ENCODE measurements at places on chromosomes 5 and 9.

GRCh38 chr9:123360161-123361085, 4.4 kb downstream of the CRB2 start:
- DNase-seq: no peak

GRCh38 chr5:44574678-44575077, 185.5 kb upstream of the FGF10 start:
- no peak for DNase-seq

- DNase-seq: no peak
Observed at GRCh38 chr9:17472126-17472525, 106.7 kb upstream of the SH3GL2 start.

DNA sequence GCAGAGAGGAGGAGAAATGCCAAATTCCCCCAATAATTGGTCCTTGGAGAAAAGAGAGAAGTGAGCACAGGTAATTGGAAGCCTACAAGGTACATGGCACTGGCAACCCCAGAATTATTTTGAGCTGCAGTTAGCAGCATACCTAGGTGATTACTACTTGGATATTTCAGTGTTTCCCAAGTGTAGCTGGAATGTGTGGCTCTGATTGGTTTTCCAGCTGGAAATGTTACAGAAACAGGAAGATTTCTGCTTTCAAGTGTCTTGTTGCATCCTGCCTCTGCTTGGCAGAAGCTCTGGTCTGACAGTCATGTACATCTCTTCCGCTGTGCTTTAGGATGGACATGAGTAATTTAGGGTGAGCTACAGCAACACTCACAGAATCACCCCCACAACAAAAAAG, 262.1 kb downstream of the ENC1 start:
- DNase-seq: no peak

GRCh38 chr5:132458651-132459030, 31.9 kb downstream of the IRF1 start:
- no peak for DNase-seq

DNA sequence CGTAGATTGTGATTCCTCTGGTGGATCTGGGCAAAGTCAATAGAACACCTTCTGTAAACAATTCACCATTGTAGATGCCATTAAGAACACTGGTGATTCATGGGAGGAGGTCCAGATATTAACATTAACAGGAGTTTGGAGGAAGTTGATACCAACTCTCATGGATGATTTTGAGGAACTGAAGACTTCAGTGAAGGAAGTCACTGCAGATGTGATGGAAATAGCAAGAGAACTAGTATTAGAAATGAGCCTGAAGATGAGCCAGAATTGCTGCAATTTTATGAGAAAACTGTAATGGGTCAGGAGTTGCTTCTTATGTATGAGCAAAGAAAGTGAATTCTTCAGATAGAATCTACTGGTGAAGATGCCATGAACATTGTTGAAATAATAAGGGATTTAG, 26.9 kb downstream of the TCERG1 start:
- DNase-seq: no peak

DNA sequence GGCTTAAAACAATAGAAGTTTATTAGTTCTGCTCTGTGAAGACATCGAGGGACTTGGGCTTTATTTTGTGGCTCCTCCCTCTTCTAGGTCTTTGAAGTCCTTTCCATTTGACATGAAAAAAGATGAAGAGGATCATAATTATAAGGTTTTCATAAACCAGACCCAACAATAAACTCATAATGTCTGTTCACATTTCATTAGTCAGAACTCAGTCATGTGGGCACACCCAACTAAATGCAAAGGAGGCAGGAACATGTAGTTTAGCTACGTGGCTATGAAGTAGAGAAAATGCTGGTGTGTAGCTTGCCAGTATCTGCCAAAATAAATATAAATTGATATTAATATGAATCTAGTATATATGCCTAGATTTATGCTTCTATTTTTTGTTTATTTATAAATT, 393.9 kb upstream of the C9orf72 start:
- no peak for DNase-seq

DNA sequence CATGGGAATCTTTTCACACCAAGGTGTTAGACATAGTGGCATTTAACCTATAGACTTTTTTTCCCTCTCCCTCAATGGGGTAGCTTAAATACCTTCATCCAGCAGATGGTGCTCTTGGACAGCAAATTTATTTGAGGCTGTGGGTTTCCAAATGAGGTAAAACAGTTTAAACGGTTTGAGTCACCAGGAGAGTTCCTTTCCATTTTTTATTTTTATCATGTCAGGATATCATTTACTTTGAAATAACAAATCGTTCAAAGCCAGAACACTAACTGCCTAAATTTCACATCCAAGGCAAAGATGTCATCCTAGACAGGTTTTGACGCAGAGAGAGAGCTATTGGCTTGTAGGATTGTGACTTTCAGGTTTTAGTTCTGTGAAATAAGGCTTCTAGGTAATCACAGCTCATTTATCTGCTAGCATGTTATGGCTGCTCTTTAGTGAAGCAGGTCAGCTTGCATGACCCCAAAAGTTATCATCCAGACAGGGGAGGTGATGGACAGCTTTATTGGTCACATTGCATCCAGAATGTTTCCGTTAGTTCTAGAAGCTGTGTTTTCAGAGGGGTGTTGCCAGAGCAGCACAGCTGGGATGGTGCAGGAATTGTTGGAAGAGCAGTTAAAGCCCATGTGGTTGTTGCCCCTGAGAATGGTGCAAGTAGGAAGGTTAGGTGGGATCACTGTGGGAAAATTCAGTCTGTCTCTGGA, 69.8 kb downstream of the KDM4C start:
- peak; percentile 33 for DNase-seq

DNA sequence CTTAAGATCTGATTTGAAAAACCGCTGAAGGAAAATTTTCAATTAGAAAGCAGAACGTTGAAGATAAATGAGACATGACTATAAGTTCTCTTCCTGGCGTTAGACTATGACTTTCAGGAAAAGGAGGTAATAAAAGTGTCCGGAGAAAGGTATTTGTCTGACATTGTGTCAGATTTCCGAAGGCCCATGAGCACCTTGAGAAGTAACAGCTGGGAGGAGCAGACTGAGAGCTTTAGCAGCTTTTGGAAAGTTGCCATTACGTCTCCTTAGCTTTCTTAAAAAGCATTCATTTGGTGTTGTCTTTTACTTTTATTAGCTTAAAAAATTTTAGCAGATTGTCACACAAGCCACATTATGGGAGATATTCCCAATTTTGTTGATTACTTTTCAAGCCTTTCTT, 363.5 kb downstream of the NDUFS4 start:
- no peak for DNase-seq

DNA sequence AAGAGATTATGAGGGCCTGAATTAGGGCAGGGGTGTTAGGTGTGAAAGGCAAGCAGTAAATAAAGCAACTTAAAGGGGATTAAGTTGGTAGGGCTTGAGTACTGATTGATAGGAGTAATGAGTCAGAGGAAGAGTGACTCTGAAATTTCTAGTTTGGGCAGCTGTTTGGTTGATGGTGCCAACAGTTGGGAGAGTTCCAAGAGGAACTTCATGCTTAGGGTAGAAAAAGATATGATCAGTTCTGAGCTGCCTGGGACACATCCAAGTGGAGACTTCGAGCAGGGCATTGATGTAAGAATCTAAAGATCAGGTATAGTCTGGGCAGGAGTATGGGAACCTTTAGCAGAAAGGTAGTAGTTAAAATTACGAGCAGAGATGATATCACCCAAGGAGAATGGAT, 10.2 kb downstream of the MAMDC2 start:
- DNase-seq: no peak

GRCh38 chr5:136769900-136770684, 404.7 kb upstream of the TRPC7 start:
- peak; percentile 34 for DNase-seq

GRCh38 chr5:64594601-64595000, 88.8 kb downstream of the RGS7BP start:
- no peak for DNase-seq

DNA sequence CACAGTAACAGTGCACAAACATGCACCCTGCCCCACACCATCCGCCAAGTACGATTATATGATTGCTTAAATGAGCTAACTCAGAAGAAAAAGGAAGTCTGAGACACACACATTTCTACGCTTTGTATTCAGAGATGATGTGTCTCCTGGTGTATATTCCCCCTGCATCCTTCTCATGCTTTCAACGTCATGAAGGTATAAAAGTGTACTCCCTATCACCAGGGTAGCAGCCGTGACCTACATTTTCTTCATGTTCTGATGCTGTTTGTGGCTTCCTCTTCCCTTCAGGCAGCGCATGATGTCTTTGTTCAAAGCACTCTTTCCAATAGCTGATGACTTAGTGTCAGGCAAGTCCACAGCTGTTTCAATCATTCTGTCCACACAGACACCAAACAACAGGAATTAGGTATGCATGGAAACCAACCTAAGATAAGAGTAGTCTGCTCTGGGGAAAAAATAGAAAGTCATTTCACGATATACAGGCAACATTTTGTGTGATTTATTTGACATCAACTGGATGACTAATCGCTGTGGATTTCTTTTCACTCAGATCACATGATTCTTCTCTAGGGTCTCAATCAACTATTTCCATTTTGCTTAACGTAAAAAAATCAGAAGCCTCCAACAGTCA, 269.4 kb upstream of the PTGER4 start:
- no peak for DNase-seq

GRCh38 chr9:109717342-109717741, 62.7 kb upstream of the PALM2AKAP2 start:
- DNase-seq: no peak

- peak; percentile 81 for DNase-seq
Observed at GRCh38 chr9:133788819-133789717, 50.9 kb upstream of the SARDH start.

DNA sequence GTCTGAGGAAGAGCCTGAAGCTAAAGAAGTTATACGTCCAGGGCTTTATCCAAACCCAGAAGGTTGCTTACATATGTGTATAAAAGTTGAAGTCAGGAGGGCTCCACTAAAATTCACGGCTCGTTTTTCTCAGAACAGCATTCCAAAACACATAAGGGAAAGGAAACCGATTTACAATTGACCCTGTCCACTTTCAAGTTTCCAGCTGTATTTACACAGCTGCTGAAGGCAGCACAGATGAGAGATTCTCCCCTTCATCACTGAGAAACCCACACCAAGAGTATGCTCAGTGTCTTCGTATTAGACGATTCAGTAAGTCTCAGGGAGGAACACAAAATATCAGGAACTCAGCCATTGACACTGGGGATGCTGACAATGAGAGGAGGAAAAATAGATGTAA, 5.9 kb upstream of the NREP start:
- DNase-seq: no peak

DNA sequence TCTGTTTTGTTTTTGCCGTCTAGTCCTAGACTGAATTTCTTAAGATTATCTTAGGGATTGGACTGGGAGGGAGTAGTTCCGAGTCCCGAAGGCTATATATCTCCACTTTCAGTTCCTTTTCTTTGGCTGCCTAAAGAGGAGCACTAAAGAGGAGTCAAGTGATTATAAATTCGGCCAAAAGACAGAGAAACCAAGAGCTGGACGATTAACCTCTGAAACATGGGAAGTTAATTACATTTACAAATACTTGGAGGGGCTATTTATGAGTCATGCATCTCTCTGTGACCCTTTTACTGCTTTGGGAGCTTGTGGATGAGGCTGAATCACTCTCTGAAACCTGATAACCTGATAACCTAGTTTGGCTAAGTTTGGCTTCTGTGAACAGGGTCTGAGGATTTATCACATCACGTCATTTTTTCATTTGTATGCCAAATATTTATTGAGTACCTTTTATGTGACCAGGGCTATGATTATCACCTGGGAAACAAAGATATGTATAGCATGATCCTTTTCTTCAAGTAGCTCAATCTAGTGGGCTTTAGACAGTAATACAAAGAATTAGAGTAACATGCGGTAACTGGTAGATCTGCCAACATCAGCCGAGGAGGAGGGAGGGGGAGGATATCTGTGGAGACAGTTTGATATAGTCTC, 180.9 kb downstream of the CD180 start:
- DNase-seq: no peak

- DNase-seq: no peak
Observed at GRCh38 chr9:92506184-92506857, 24.0 kb upstream of the ASPN start.

DNA sequence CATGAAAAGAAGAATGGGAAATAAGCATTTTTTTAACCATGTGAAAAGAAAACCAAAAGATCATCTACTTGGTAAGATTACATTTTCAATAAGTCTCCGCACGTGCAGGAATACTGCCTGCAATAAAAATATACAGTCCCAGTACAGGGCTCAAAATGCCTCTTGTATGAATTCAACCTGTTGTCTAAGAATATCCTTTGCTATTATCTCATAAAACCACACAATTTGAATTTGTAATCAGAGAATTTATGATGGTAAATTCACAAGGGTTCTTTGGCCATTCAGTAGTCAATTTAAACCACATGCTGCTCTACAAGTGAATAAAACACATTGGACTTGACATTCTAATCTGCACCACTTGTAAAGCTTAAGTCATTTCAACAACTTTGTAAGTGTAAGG, 46.6 kb downstream of the ST8SIA4 start:
- DNase-seq: no peak

DNA sequence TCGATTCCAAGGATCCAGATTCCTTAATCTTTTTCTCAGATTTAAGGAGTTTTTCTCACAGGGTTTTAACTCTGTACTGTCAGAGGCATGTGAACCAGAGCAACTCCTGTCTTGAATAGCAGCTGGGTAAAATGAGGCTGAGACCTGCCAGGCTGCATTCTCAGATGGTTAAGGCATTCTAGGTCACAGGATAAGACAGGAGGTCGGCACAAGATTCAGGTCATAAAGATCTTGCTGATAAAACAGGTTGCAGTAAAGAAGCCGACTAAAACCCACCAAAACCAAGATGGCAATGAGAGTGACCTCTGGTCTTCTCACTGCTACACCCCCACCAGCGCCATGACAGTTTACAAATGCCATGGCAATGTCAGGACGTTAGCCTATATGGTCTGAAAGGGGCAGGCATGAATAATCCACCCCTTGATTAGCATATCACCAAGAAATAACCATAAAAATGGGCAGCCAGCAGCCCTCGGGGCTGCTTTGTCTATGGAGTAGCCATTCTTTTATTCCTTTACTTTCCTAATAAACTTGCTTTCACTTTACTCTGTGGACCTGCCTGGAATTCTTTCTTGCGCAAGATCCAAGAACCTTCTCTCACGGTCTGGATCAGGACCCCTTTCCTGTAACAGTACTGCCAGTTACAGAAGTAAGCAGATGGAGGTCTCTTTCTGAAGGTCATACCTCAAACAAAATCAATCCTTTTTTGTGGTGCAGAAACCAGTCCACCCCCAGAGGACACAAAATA, 87.1 kb downstream of the SLC38A9 start:
- DNase-seq: no peak

DNA sequence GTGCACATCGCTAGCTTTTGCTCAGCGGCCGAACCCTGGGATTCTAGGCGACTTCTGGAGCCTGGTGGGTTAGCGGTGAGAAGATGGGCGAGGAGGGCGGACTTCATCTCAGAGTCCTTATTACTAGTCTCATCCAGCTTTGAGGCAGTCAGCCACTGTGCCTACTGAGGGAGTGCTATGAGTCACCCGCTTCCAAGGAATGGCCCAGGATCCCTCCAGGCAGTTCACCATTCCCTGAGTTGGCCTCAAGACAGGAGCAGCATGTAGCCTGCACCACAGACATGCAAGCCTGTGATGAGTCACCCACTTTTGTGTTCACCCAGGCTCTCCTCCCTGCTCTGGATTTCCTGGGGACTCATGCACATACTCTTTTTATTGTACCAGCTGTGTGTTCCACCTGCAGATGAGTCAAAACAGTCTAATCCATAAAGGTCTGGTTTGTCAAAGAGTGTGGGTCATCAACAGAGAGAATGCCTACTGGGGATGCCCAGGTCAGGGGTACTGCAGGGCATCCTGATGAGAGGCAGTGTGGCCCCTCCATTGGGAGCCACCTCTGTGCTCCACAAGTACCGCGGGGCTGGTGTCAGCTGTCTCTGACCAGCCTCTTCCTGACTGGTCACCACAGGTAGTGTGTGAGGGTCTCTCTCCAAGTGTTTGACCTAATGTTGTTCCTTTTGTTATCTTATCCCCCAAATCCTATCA, 20.2 kb downstream of the SLC22A5 start:
- DNase-seq: no peak
